Stimulated activated CD4-positive, alpha-beta T cell treated with anti-CD3 and anti-CD28 coated beads, TNF-alpha, amount 100 ng/mL, for 1 hour (primary cell): ENCODE measurements at places on chromosomes 16 and 17.

DNA sequence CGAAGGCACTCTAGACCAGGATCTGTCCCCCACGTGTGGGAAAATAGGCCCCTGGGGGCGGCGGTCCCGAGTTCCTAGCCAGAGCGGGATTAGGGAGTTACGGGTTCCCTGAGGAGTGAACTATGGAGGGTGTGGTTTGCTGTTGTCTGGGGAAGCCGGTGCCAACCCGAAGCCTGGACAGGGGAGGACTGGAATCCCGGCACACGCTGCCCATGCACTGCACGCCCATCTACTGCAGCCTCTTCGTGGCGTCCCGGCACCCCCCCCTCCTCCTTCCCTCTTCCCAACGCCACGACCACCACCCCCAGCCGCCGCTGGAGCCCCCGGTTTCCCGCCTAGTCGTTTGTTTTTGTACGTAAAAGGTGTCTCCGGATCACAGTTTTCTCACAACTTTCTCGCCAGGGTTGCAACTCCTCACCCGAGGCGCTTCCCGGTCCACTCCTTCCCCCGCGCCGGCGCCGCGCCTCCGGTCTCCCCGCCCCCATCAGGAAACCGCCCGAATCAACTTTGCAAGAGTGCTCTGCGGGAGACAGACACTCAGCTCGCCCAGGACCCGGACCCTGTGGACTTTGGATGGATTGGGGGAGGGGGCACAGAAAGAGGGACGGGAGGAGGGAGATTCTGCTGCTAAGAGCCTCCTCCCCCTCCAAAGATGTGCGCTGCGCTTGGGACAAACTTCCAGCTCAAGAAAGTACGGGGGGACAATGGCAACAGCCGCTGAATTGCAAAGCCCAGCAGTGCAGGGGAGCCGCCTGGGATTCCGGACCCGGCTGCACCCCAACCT lies 1.4 kb upstream of the LHX1 start:
- no peak for DNase-seq

DNA sequence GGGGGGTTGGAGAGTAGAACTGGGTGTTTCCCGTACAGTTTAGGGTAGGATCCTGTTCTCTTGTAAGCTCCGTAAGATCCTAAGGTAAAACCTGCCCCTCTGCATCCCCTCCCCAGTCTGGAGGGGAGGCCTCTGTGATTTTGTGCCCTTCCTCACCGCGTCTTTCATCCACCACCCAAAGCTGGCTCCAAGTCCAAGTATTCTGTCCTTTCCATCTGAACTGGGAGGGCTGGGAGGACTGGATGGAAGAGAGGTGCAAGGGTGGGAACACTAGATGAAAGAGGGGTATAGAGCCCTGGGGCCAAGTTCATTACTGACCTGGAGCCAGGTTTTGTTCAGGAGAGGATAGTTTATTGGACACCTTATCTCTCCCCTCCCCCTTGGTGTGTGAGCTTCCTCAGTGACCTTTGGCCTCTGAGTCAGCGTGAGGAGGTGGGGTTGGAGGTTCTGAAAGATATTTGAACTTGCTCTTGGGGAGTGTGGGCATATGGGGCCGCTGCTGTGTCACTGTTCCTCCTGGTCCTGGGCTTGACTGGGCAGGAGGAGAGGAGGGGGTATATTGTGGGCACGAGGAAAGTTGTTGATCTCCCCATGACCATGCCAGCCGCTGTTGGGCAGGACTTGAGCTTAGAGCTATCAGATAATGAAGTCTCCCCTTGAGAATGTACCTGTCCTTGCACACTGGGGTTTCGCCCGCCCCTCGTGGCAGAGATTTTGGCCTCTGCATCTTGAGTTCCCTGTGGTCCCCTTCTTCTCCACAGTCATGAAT lies 1.6 kb downstream of the LASP1 start:
- peak; percentile 59 for DNase-seq

- no peak for DNase-seq
Measured at GRCh38 chr16:31201582-31202413, 762 bp downstream of the PYCARD start.

DNA sequence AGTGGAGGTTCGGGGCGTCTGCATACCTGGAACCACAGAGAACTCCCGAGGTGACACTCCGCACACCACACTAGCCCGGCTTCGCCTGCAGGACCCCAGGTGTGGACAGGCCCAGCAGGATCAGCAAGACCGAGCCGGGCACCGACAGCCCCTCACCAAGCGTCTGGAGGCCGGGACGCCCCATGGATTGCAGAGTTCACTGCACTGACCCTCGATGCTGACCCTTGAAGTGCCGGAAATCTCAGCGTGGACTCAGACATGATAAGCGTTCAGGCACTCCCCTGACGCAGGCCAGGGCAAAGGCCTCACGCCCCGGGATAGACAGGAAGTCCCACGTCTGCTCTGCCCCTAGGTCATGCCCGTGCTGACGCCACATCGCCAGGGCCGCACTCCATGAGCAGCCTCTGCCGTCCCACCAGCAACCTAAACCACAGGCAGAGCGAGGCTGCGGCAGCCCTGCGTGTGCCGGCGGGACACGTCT lies 26.0 kb downstream of the ACSF3 start:
- no peak for DNase-seq

GRCh38 chr17:50319306-50320004 lies 26.5 kb upstream of the XYLT2 start:
- no peak for DNase-seq

GRCh38 chr17:76147211-76148014 lies 6.4 kb upstream of the FOXJ1 start:
- no peak for DNase-seq

DNA sequence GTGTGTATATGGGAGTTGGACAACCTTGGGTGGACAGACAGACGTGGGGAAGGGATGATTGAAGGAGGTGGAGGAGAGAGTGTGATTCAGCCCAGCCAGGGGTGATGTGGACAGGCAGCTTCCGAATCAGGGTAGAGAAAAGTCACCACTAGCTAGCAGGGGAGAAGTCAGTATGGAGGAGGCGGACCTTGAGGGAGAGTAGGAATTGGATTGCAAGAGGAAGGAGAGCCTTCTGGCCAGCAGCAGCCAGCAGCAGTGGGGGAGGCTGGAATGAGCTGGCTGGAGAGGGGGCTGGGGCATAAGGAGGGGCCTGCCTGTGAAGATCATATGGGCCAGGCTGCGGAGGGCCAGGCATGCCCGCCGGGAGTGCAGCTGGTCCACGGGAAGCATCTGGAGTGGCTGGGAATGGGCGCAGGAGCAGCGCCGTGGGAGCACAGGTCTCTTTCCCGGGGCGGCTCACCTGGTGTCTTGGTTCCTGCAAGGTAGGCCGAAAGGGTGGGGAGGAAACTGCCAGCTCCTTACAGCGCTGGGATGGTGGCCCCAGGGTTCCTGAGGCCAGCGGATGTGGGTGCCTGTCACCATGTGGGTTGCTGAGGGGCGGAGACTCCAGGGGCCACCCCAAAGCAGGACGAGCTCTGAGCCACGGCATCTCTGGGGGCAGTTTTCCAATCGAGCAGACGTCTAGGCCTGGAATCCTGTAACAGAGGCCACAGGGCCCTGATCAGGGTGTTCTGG lies 235.3 kb downstream of the SEC14L1 start:
- no peak for DNase-seq

DNA sequence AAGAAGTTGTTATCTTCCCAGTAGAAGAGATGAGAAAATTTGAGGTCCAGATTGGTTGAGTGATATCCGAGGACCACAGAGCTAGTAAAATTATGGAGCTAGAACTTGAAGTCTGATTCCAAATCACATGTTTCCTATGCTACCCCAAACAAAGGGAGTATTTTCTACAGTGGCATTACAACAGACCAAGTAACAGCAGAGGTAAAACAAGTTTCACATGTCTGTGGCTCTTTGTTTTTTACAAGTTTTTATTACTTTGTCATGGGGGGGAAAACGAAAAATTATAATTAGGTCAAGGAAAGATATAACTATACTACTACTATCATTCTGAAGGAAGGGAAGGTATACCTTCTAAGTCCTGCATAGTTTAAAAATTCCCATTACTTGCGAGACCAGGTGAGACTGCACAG lies 49.4 kb downstream of the KANSL1 start:
- no peak for DNase-seq

GRCh38 chr16:80759419-80760162 lies 44.8 kb downstream of the CDYL2 start:
- DNase-seq, result no peak

GRCh38 chr16:85535352-85536072 lies 77.6 kb upstream of the GSE1 start:
- no peak for DNase-seq

- no peak for DNase-seq
Measured at GRCh38 chr16:51431517-51432241, 280.6 kb upstream of the SALL1 start.

DNA sequence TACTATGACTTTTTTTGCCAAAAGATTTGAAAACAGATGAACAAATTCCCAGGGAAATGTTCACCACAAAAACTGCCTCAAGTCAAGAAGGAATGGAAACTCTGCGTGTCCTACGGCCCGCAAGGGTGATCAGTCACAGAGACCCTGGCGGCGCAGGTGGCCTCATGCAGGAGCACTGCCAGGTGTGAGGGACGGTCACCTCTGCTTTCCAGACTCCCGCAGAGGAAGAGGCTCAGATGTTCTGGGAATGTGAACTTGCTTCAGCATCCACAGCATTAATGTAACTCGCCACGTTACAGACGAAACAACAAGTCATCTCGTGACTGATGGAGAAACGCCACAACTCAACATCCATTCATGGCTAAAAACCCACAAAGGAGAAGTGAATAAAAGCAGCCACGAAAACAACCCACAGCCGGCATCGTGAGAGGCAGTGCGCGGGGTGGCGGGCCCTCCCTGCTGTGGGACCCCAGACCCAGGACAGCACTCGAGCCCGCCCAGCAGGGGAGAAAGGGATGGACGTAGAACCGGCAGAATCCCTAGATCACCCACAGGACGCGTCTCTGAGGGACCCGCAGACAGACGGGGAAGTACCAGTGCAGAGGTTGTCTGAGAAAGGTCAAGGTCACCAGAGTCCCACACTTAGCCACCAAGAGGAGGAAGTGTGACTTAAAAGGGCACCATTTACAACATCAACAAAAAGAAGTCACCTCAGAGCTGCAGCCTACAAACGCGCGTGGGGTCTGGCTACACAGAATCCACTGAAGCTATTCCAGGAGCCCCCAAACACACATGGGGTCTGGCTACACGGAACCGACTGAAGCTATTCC lies 76.9 kb upstream of the GNG13 start:
- no peak for DNase-seq

DNA sequence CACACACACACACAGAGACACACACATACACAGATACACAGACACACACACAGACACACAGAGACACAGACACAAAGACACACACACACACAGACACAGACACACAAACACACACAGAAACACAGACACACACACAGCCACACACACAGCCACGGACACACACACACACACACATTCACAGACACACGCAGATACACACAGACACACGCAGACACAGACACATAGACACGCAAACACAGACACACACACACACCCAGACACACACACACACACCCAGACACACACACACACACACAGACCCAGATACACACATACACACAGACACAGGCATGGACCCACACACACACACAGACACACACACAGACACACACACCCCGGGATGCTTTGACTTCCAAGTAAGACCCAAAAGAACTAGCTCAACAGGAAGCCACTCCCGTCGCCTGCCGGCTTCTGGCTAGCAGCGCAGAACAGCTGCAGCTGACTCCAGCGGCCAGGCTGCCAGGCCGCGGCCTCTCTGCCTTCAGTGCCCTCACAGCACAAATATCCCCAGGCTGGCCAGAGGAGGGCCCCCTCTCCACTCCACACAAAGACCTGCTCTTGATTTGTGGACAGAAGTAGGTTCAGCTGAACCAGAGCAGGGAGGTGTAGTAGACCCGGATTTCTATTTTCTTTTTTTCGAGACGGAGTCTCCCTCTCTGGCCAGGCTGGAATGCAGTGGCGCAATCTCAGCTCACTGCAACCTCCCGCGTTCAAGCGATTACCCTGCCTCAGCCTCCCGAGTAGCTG lies 6.0 kb upstream of the CHRNE start:
- DNase-seq, result peak; percentile 53

DNA sequence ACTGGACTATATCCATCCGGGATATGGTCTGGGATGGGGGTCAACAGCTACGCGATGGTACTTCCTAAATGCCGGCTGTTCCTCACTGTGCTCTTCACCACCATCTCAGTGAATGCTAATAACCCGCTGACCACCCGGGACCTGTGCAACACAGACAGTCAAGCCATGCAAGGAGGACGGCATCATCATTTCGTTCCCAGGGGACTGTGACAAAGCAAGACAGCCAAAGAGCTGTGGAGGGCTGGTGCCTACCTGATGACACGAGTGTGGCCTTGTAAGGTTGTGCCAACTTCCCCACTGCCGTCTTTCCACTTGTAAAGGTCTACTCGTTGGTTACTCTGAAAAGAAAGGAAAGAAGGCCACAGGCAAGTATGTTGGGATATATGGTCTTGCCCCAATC lies 33.7 kb downstream of the WDR59 start:
- no peak for DNase-seq

DNA sequence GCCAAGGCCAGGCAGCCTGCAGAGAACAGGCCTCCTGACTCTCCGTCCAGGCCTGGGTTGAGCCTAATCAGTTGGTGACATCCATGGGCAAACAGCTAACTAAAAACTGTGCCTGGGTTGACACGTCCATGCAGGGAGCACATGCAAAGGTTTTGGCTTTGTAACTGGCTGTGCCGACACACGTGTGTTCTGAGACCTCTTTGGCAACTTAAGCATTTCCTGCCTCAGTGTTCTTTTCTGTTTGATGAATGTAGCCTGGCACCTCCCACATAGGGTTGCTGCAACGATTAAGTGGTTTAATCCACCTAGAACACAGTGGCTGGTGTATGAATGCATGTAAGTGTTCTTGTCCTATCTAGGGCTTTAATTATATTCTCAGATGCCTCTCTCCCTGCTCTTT lies 3.2 kb downstream of the BCO1 start:
- DNase-seq, result no peak

DNA sequence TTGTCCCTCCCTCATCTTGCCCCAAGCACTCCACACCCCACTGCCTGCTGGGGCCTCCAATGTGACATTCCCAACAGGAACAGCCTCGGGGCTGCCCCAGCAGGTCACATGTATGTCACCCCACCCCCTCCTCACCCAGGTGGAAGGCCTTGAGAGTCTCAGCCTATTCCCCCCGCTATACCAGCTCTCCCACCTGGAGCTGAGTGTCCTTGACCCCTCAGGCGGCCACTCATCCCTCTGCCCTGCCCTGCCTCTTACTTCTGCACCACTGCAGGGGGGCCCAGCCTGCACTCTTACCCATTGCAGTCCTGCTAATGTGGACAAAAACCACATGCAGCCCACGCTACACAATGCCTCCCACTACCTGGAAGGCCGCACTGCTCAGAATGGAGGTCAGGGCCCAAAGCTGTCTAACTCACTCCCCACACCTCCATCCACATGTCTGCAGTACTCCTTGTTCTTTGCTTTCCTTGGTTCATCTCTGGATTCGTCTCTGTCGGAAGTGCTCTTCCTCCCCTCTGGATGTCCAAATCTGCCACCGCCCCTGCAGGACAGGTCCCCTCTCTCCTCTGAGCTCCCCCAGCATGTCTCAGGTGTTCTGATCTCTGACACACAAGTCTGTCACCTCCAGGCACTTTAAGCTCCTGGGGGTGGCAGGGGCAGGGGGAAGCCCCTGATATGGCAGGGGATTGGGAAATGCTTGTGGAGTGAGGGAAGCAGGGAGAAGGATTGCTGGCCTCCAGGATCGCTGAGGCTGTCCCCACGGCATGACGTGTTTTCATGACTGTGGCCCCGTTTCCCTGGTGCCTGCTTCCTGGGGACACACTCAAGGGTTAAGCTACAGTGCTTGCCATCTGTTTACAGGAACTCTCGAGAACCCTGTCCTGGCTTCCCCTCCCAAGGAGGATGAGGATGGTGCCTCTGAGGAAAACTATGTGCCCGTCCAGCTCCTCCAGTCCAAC lies 20.8 kb downstream of the TRPV2 start:
- DNase-seq, result no peak
